ENCODE measurements at places on chromosomes 3 and 15.

DNA sequence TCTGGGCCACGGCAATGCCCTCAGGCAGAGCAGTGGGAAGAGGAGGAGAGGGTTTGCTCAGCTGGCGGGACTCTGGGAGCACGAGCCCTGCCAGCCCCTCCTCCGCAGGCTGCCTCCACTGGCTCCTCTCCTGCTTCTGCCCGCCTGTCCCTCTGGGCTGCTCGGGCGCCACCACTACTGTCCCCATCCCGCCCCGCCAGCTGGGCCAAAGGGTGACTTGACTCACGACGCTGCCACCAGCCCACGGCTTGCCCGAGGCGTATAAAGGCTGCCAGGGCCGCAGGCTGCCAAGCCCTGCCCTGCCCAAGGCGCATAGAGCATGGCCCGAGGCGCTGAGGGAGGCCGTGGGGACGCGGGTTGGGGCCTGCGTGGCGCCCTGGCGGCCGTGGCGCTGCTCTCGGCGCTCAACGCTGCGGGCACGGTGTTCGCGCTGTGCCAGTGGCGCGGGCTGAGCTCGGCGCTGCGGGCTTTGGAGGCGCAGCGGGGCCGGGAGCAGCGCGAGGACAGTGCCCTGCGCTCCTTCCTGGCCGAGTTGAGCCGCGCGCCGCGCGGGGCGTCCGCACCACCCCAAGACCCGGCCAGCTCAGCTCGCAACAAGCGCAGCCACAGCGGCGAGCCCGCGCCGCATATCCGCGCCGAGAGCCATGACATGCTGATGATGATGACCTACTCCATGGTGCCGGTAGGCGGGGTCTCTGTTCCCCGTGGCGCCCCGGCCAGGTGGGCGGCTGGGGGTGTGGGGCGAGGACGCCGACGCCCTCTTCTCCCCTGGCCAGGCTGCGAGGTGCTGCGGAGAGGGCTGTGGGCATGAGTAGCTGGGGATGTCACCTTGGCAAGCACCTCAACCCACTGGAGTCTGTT, at the start of gene GLDN:
GLDN (plus strand) TSS at position 290 of the 861 bp plus-strand sequence; CDS start at position 320, 30 bp downstream.
- no peak for DNase-seq

DNA sequence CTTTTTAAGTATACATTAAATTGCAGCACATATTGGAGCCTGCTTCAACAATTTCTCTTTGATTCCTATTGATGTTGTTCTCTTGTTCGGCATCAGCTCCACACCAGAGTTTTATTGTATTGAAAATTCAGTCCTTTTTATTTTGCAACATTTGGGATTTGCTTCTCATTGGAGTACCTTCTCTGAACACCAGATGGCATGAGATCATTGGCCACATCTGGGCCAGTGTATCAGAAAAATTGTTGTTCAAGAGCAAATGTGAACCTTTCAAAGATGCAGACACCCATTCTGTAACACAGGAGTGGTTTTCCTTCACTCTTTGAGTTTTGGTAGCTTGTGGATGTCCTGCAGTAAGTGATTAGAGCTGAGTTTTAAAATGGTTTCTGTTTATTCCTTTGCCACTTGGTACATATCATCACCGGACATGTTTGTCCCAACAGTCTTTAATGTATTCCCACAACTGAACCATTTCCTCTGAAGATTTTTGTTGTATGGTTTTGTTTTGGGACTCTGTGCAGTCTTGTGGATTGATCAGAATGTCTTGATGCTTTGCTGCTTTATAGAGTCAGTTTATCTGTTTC, 96.1 kb downstream of the MCTP2 start:
- DNase-seq: peak; percentile 21

DNA sequence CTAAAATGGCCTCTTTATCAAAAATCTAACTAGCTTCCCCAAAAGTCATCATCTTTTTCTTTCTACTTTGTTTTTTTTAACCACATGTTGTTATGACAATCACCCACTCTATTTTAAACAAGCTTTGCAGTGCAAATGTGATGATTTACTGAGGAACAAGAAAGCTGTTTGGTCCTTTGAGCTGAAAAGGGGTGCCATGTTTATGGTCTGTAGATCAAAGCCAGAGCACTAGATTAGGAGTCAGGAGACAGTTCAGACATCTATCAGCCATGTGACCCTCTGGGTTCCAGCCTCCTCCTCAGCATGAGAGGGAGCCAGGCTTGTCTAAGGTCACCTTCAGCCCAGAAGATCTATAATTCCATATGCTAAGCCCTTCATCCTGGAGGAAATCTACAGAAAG, 65.9 kb downstream of the RPL22L1 start:
- no peak for DNase-seq

GRCh38 chr15:54803134-54803808, 393.5 kb downstream of the RSL24D1 start:
- no peak for DNase-seq

GRCh38 chr15:43517354-43518196, at the start of gene MAP1A:
MAP1A (plus strand) TSS chr15:43517608; CDS start chr15:43521474, 3,866 bp downstream.
- DNase-seq: peak; percentile 43

GRCh38 chr15:60161704-60162103, 157.6 kb downstream of the FOXB1 start:
- DNase-seq: no peak

GRCh38 chr3:143158014-143158988, 38.7 kb downstream of the CHST2 start:
- DNase-seq: no peak

GRCh38 chr3:10430805-10431204, 74.6 kb downstream of the ATP2B2 start:
- DNase-seq: no peak

Data from fibroblast of the conjunctiva (primary cell).